ENCODE measurements at places on chromosomes 13 and 19.

GRCh38 chr13:31767175-31767900 is 28.0 kb downstream of the RXFP2 start:
- DNase-seq = no peak

DNA sequence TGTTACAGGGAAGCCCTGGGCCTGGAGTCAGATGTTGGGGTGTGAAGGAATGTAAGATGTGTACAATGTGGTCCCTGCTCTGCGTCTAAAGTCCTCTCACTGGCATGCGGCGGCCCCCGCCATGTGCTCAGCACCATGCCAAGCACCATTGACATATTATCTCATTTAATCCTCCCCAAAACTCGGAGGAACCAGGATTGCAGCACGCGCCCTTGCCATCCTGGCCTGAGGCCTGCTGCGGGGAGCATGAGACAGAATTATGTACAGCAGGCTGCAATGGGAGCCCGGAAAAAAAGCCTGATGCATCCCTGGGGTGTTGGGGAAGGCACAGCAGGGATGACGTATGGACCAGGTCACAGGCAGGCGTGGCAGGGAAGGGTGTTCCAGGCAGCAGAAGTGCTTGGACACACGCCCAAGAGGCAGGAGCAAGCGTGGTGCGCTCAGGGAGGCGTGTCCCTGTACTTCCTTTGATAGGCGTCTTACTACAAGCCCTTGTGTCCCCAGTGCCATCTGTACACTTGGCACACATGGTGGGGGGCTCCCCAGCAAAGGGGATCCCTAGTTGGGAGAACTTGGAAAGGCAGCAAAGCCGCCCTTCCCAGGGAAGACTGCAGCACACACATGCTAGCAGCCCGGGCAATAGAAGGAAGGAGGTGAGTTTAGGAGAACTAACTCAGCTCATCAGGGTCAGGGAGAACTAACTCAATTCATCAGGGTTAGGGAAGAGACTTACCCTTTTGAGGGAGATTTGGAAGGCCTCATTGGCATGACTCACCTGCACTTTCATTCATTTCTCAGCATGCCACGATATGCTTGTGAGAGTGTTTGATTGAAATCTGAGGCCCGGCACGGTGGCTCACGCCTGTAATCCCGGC is 3.4 kb downstream of the EVI5L start:
- DNase-seq = no peak

DNA sequence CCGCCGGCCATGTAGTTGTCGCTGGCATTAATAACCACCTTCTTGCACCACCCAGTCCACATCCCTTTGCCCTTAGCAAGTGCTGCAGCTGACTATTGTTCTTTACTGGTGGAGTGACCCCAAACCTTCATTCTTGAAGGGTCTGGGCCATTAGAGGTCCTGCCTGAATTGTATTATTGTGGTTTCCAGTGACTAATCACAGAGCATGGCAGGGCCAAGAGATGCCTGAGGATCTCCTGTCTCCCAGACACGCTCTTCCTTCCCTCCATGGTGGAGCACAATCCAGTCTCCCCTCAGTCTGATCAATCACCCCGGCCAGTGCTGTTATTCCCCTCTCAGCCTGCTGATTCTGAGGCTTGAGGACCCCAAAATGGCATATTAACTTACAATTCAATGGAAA is 39.0 kb downstream of the C1QTNF9 start:
- DNase-seq = no peak

GRCh38 chr13:49421391-49421790 is 22.5 kb downstream of the CAB39L start:
- DNase-seq = no peak

GRCh38 chr13:111005364-111005763 is 90.5 kb upstream of the ANKRD10 start:
- DNase-seq = no peak

GRCh38 chr13:30340331-30341250 is 33.2 kb upstream of the KATNAL1 start:
- DNase-seq = no peak

DNA sequence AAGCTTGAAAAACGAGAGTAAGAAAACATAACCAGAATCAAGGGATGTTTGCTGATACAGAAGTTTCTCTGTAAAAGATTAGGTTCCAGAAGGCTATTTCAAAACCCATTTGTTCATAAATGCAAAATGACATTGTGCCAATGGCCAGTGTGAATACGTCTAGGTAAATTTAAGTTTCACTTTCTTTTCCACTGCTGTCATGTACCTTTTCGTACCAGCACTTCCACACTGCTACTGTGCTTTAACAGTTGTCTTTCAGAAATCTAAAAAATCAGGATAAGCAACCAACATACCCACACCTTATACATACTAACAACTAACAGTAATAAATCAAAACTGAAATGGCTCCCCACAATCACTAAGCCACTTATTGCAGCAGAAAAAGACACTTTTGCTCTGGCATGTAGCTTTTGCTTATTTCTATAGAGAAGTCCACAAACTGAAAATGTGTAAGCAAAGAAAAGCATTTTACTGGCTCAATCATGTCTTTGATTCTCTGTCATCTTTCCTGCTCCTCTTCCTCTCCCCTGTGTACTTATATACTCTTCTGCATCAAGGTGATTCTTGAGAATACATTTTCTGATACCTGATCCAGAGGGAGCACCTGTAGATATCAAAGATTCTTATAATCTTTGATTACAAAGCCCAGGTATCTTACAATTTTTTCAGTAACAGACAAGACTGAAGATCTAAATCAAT is 34.3 kb downstream of the ELF1 start:
- no peak for DNase-seq

GRCh38 chr19:3225169-3225485 is 666 bp downstream of the CELF5 start:
- DNase-seq = no peak

- DNase-seq = no peak
These were observed 11.6 kb downstream of the ZNF57 start for GRCh38 chr19:2912306-2912705.

DNA sequence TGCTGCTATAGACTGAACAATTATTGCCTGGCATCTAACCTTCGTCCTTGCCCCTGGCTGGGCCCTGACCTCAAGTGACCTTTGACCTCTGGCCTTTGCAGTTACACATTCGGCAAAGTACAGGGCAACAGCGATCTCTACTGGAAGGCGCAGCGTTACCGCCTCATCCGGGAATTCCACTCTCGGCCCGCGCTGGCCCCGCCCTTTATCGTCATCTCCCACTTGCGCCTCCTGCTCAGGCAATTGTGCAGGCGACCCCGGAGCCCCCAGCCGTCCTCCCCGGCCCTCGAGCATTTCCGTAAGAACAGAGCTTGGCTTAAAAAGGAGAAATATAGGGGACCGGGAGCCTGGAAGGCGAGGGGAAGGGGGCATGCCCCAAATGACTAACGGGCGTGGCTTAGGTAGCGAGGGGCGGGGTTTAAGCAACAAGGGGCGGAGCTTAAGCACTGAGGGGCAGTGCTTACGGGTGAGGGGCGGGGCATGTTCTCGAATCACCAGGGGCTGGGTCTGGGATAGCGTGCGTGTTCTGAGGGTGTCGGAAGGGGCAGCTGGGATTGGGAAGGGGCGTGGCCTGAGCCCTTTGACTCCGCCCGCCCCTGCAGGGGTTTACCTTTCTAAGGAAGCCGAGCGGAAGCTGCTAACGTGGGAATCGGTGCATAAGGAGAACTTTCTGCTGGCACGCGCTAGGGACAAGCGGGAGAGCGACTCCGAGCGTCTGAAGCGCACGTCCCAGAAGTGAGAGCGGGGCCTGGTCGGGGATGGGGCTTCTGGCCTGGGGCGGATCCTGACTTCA is 52.7 kb downstream of the TRPM4 start:
- DNase-seq = no peak

DNA sequence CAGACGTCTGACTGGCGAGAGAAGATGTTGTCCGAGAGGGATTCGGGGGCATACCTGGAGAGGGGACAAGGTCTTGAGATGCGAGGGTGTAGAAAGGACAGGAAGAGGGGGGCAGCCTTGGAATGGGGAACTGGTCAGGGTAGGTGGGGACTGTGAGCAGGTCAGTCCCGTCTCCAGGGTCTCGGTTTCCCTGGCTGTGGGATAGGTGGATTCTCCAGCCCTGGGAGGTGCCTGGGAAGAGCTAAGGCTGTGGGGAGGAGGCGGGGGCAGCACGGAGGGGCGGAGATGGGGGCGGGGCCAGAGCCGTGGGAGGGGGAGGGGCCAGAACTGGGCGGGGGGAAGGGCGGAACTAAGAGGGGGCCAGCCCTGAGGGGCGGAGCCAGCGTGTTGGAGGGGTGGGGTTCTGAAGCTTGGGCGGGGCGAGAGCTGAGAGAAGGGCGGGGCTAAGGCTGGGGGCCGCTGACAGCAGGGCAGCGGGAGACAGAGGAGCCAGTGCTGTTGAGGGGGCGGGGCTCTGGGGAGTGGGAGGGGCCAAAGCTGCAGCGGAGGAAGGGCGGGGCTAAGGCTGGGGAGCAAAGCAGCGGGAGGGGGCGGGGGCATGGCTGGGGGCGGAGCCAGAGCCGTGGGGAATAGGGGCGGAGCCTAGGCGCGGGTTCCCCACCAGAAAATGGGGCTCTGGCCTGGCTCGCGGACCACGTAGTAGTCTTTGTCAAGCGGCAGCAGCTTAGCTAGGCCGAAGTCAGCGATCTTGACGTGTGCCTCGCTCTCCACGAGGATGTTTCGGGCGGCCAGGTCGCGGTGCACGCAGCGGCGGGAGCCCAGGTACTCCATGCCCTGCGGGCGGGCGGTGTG is 9.5 kb upstream of the INSL3 start:
- DNase-seq = no peak

DNA sequence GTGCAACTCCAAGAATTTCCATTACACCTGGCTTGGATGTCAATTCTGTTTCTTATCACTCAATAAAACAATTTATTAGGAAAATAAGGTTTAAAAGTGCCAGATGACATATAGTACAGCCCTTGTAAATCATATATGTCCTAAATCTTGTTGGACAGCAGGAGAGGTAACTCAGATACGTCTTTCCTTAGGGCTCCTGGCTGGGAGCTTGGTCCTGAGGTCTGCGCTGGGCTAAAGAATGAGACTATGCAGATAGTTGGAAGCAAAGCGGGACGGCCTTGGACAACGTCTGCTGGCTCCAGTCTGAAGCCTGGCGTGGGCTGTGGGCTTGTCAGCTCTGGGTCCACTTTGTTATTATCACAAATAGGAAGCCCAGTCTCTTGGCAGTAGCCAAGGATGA is 377.0 kb downstream of the DLEU7 start:
- DNase-seq = no peak

GRCh38 chr19:5651361-5651760 is 28.5 kb downstream of the SAFB start:
- DNase-seq = no peak

DNA sequence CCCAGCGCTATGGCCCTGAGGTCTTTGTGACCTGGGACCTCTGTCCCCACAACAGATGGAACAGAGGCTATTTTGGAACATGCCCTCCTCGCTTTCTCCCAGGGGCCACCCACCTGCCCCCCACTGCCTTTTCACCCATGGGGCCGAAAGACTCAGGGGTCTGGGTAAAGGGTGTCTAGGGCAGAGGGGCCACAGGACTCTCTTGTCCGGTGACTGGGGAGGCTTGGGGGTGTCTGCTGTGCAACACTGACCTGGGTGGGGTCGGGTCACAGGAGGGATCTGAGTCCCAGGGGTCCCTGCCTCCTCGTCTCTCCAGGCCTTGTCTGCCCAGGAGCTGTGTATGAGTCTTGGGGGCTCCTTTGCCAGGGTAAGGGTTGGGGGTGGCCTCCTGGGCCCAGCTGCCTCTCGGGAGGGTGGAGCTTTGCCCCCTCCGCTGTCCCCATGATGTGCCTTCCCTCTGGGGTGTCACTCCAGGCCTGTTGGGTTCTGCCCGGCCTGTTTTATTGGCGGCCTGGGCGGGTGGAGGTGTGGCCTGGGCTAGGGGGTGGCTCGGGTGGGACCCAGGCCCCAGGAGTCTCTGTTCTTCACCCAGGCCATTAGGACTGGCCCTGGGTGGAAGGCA is 2.1 kb downstream of the ARID3A start:
- no peak for DNase-seq

DNA sequence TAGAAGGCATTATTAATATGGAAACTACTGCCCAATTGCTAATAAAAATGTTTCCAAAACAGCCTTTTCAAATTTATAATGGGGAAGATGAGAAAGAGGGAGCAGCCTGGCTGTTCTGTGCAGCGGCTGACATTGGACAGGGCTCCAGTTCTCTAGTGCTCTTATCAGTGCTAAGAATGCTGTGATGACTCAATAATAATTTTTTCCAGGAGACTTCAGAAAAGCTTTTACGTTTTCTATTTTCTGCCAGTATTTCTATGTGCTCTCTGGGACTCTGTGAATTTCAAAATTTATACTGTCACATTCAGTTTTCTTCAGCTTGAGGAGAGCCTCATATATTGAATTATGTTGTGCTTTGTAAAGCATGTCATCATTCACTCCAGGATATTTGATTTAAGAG is 209.6 kb downstream of the VWA8 start:
- no peak for DNase-seq

GRCh38 chr19:37309834-37310575 is 60.9 kb upstream of the ZNF527 start:
- DNase-seq = no peak

DNA sequence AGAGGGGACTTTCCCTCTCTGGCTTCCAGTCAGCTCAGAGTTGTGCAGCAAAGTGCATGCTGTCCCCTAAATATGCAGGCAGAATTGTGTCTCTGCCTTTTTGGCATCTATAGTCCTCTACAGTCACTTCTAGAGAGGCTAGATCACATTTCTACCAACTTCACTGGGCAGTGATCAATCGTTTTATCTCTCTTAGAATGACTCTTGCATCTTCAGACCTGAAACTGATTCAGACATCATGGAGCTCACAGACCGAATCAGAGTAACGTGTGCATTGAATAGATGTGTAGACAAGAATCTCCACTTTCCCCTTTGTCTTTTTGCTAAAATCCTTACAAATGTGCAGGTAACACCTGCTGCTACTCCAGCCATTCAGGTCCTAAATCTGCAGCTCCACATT is 6.2 kb downstream of the ZNF253 start:
- DNase-seq = no peak

DNA sequence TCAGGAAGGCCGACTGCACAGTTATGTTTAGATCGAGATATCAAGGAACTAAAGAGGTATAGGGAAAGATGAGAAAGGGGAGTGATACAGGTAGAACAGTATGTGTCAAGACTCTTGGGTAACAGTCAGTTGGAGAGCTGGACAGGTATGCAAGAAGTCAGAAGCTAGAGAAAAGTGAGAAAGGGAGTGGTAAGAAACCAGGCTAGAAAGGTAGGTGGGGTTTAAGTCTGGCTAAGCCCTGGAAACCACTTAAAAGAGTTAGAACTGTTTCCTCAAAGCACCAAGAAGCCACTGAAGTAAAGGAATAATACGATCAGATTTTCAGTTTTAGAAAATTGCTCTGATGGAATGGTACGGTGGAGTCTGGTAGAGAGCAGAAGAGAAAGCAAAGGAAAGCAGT is 196.4 kb downstream of the VWA8 start:
- DNase-seq = no peak
